ENCODE measurements at places on chromosomes 11 and 22. TPM values are rescaled to one million over a fixed set of nuclear protein-coding genes. Genes with fewer than 3 reads are reported as not detected.

GRCh38 chr11:57377107-57377506, 3.8 kb downstream of the PRG3 start:
- H3K4me3 ChIP-seq: no peak overlapping the region
- H3K4me1 ChIP-seq: no peaks in the 10 kb centered on the region
- H3K27ac ChIP-seq: no peak overlapping the region
- no peaks in the 10 kb centered on the region for H3K36me3 ChIP-seq
- peaks cover 13% of the 10 kb centered on the region for H3K27me3 ChIP-seq
- DNase-seq: no peak

The INS gene
- total RNA-seq: not detected

The OR2D2 gene
- not detected for total RNA-seq

The CCDC87 gene
- 0.12 TPM for total RNA-seq

DNA sequence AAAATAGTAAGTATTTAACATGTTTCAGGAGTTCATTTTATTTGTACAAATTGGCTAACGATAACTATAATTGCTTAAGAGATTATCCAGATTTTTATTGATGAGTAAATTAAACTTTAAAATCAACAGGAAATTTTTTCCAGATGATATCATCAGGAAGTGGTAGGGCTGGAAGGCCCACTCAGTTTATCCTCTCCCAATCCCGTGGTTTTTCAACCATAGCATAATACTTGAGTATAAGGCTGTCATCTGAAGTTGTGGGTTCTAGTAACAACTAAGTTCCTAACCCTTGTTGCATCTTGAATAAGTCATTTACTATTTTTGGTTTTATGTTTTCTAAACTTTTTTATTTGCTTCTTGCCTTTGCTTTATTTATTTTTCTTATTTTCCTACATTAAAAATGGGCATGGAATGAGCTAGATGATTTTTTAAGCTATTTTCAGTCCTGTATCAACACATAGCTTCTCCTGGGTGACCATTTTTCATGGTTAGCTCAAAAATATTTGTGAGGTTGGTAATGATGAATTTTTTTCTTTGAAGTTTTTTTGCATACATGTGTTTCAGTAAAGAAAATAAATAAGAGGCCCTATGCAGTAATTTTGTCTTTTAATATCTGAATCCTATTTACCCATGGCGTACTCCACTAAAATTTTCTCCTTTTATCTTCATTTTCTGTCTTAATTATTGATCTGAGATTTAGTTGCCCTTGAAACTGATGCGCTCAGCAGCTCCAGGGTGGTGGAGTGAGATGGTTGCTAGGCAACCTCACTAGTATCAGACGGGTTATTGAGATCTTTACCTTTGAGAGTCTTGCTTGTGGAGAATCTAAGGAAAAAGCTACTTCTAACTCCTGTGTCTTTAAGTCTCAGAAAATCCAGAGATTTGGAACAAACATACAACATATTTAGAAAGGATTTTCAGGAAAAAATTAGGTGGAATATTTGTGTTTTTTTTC, 452.0 kb upstream of the CCDC179 start:
- no peaks in the 10 kb centered on the region for H3K27me3 ChIP-seq
- no peaks in the 10 kb centered on the region for H3K36me3 ChIP-seq
- no peak overlapping the region for H3K4me3 ChIP-seq
- no peak overlapping the region for H3K27ac ChIP-seq

The C11orf91 gene
- total RNA-seq: not detected

The OR51B2 gene
- total RNA-seq: not detected

GRCh38 chr22:21816787-21817496, 50.5 kb downstream of the MAPK1 start:
- peak overlapping the region; percentile 33 for H3K4me3 ChIP-seq
- peak overlapping the region; percentile 81 for H3K27ac ChIP-seq
- H3K4me1 ChIP-seq: peaks cover 56% of the 10 kb centered on the region
- no peaks in the 10 kb centered on the region for H3K36me3 ChIP-seq

The NOX4 gene
- total RNA-seq: not detected

The APOBEC3A gene
- total RNA-seq: 0.17 TPM

DNA sequence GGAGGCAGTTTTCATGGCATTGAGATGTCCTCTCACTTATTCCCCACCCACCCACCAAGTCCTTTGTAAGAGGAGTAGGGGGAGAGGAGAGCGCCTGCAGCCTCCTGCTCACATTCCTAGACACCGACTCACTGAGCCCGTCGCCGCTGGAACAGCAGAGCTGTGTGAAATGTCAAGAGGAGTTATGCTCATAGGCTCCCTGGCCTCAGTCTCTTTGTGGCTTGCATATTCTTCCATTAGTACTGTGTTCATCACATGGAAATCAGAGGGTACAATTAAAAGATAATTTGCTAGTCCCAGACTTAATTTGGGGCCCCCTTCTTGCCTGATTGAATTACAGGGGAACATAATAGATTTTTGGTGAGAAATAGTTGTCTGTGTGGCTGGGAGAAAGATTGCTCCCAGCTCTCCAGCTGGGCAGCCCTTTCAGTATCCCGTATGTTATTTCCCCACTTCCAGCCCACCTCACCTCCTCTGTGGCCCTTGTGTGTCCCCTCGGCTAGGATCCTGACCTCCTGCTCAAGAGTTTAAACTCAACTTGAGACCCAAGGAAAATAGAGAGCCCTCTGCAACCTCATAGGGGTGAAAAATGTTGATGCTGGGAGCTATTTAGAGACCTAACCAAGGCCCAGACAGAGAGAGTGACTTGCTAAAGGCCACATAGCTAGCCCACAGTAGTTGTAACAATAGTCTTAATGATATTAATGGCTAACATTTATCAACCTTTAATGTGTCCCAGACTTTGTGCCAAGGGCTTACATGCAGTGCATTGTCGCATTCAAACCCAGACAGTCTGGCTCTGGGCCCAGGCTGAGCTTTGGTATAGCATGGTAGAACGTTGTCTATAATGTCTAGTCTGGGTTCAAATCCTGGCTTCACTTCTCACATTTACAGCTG, 32.2 kb downstream of the LIMK2 start:
- peaks cover 10% of the 10 kb centered on the region for H3K36me3 ChIP-seq
- H3K4me1 ChIP-seq: peaks cover 31% of the 10 kb centered on the region
- no peak overlapping the region for H3K4me3 ChIP-seq
- no peak for DNase-seq

GRCh38 chr11:122604621-122605020, 50.9 kb upstream of the UBASH3B start:
- no peak for DNase-seq
- H3K36me3 ChIP-seq: no peaks in the 10 kb centered on the region
- peaks cover 1% of the 10 kb centered on the region for H3K27me3 ChIP-seq
- H3K4me3 ChIP-seq: no peak overlapping the region
- no peak overlapping the region for H3K27ac ChIP-seq

The MRPL23 gene
- 115 TPM for total RNA-seq

The RBM4 gene
- 87.0 TPM for total RNA-seq

The MIOX gene
- 0.39 TPM for total RNA-seq

- DNase-seq: no peak
- no peaks in the 10 kb centered on the region for H3K4me1 ChIP-seq
- no peak overlapping the region for H3K27ac ChIP-seq
- H3K27me3 ChIP-seq: peaks cover 32% of the 10 kb centered on the region
- no peaks in the 10 kb centered on the region for H3K36me3 ChIP-seq
Measured at GRCh38 chr22:36734171-36735058, 30.9 kb upstream of the CACNG2 start.

GRCh38 chr22:44555046-44555445, 57.0 kb upstream of the RTL6 start:
- H3K4me3 ChIP-seq: no peak overlapping the region
- peaks cover 10% of the 10 kb centered on the region for H3K4me1 ChIP-seq
- DNase-seq: no peak
- H3K36me3 ChIP-seq: no peaks in the 10 kb centered on the region

DNA sequence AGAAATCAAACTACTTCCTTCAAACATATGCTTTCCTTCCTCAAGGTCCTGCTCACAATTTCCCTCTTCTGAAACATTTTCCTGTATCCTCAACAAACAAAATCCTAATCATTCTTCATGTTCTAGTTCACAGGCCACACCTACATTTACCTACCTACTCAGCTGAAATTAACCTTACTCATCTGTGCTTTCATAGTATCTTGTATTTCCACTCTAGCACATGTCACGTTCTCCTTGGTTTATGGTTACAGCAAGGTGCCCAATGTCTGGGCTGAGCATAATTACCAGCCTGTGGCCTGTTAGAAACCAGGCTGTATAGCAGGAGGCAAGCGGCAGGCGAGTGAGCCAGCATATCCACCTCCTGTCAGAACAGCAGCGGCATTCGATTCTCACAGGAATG, 13.2 kb downstream of the DCUN1D5 start:
- no peaks in the 10 kb centered on the region for H3K27me3 ChIP-seq
- H3K27ac ChIP-seq: no peak overlapping the region
- no peaks in the 10 kb centered on the region for H3K4me1 ChIP-seq
- H3K36me3 ChIP-seq: peaks cover 47% of the 10 kb centered on the region
- no peak for DNase-seq

The GNG3 gene
- not detected for total RNA-seq

The HEPN1 gene
- total RNA-seq: not detected

GRCh38 chr11:112106070-112106469, 19.4 kb downstream of the SDHD start:
- no peak overlapping the region for H3K27ac ChIP-seq
- H3K27me3 ChIP-seq: no peaks in the 10 kb centered on the region
- H3K4me3 ChIP-seq: no peak overlapping the region
- no peaks in the 10 kb centered on the region for H3K36me3 ChIP-seq

The OR8D1 gene
- not detected for total RNA-seq

The SOX6 gene
- not detected for total RNA-seq

DNA sequence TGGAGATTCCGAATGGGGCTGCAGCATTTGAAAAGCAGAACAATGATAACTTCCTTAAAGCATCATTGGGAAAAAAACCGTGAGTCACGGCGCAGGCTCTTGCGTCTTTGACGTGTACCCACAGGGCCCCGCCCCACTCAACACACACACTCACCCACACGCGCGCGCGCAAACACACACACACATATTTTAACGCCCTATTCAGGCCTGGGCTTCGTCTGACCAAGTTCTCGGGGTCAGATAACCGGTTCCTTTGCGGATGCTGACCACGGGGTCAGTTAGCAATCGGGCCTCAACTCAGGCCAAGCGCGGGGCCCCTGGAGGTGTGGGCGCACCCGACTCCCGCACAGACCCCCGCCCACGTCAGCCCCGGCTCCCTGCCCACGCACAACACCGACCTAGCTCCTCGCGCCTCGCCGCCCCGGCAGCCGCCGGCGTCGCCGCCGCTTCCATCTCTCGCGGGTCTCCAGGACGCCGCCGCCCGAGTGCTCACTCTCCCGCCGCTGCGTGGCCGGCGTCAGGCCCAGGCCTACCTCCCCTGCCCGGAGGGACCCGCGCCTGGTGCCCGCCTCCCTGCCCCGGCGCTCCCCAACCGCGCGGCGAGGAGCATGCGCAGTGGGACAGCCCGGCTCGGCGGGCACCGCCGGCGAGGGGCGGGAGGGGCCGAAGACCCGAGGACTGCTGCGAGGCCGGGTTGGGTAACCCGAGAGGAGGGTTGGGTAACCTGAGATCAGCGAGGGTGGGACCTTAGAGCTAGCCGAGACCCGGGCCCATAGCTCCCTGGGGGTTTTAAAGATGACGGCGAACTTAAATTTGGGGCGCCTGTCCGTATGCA, at the start of gene SLC36A4:
TSS of gene SLC36A4 (minus strand) at position 612 of the 835 bp plus-strand sequence. CDS start at position 453, 159 bp downstream.
- H3K27ac ChIP-seq: peak within 1 kb of the TSS; percentile 94
- peak; percentile 92 for DNase-seq
- H3K4me1 ChIP-seq: peaks cover 23% of the 10 kb centered on the region
- no peaks in the 10 kb centered on the region for H3K36me3 ChIP-seq
- peaks cover 2% of the 10 kb centered on the region for H3K27me3 ChIP-seq

The TAGLN gene
- 3.1 TPM for total RNA-seq

DNA sequence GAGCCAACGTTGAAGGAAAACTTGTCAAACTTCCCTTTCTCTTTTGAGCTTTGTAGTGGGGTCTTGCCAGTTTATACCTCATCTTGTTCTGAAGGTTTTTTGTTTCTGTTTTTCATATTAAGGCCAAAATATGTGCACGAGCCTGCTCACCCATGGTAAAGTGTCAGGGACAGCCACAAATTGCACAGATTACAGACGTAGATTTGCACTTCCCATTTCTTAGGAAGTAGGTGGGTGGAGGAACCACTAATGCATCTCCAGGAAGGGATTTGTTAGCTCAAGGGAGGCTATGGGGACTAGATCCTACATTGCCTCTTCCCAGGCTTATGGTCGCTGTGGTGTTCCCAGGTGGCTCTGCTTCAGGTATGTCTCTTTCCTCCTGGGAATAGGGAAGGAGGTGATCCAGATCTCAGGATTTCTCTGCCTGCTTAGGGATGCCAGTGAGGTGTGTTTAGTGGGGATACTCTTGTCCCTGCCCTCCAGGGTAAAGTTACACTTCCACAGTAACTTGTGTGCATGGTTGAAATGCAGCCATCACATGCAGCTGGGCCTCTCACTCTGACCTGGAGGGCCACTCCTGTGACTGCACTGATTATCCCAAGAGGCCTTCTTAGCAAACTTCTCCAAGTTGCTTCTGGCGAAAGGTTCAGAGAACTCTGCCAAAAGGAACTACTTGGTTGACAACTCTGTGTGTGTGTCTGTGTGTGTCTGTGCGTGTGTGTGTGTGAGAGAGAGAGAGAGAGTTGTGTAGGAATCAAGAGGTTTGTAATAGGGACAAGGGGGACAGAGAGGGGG, 9.8 kb downstream of the PPFIBP2 start:
- no peak for DNase-seq
- peaks cover 46% of the 10 kb centered on the region for H3K4me1 ChIP-seq
- no peak overlapping the region for H3K27ac ChIP-seq

- H3K27ac ChIP-seq: peak overlapping the region; percentile 94
- no peak for DNase-seq
Measured at GRCh38 chr11:128551058-128551457, 36.3 kb downstream of the ETS1 start.

The TREH gene
- total RNA-seq: not detected

The C11orf86 gene
- not detected for total RNA-seq

The SAA2 gene
- not detected for total RNA-seq

DNA sequence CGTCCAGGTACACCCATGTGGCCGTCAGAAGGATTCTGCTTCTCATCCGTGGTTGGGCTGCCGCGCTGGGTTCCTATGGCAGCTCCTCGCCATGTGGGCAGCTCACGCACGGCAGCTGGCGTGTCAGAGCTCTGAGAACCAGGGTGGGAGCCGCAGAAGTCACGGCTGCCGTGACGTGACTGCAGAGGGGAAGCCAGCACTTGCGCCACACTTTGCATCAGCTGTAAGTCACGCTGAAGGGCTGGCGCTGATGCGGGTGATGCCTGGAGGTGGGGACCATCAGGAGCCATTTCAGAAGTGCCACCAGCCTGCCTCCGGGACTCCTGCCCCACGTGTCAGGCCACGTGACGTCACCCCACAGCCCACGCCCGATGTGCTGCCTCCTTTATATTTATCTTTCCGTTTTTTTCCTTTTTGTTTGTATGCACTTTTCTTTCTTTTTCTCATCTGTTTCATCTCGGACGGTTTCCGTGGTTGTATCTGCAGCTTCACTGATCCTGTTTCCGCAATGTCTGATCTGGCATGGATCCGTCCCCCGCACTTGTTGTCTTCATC, 133.2 kb downstream of the IGLL1 start:
- H3K36me3 ChIP-seq: peaks cover 3% of the 10 kb centered on the region
- no peak for DNase-seq
- H3K4me3 ChIP-seq: no peak overlapping the region

- H3K27ac ChIP-seq: no peak overlapping the region
- H3K27me3 ChIP-seq: peaks cover 10% of the 10 kb centered on the region
- no peaks in the 10 kb centered on the region for H3K36me3 ChIP-seq
- no peaks in the 10 kb centered on the region for H3K4me1 ChIP-seq
- no peak overlapping the region for H3K4me3 ChIP-seq
Measured at GRCh38 chr11:107655602-107656001, 56.3 kb downstream of the SLN start.

- H3K4me1 ChIP-seq: peaks cover 72% of the 10 kb centered on the region
- DNase-seq: peak; percentile 80
- H3K27me3 ChIP-seq: no peaks in the 10 kb centered on the region
- H3K4me3 ChIP-seq: peak overlapping the region; percentile 68
Measured at GRCh38 chr11:48020092-48020755, 39.9 kb downstream of the PTPRJ start.

Data from activated CD4-positive, alpha-beta memory T cell treated with anti-CD3 and anti-CD28 coated beads for 36 hours (primary cell).